ENCODE measurements at places on chromosomes 13 and 19. TPM values are rescaled to one million over a fixed set of nuclear protein-coding genes. Genes with fewer than 3 reads are reported as not detected.

The CEACAM5 gene
- polyA plus RNA-seq, result not detected

DNA sequence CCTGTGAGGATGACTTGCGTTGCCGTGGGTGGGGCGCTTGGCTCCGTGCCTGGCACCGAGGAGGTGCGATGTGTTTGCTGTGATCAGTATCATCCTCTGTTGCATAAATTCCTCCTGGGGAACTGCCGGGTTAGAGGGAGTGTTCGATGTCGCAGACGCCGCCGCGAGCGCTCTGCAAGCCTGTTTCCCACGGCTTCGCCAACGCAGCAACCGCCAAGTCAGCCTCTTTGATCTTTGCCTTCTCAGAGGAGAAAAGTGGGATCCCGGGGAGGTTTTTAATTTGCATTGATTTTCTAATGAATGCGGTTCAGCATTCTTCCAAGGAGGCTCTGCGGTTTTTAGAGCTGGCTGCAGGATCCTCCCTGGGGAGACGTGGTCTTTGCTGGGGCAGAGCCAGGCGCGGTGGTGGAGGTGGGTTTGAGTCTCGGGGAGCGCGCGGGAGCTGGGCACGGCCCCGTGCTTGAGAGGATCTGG lies 7.6 kb downstream of the GPR32 start:
- no peak for DNase-seq

GRCh38 chr13:23433171-23434153 lies at the start of gene SACS:
TSS of gene SACS (minus strand) at chr13:23433702. CDS start at chr13:23411239, 22,463 bp downstream.
- DNase-seq, result no peak

DNA sequence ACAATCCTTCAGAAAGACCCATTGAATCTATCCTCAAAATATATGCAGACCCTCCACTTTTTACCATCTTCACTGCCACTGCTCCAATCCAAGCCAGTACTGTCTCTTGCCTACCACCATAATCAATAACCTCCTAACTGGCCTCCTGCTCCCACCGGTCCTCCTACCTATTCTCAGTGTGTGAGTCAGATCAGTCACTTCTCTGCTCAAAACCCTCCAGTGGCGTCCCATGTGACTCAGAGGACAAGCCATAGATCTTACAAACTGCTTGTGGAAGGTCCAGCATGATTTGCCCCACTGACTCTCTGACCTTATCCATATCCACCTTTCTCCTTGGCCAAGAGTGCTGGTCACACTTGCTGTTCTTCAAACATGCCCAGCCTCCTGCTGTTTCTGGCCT lies 23.4 kb upstream of the MBNL2 start:
- no peak for DNase-seq

DNA sequence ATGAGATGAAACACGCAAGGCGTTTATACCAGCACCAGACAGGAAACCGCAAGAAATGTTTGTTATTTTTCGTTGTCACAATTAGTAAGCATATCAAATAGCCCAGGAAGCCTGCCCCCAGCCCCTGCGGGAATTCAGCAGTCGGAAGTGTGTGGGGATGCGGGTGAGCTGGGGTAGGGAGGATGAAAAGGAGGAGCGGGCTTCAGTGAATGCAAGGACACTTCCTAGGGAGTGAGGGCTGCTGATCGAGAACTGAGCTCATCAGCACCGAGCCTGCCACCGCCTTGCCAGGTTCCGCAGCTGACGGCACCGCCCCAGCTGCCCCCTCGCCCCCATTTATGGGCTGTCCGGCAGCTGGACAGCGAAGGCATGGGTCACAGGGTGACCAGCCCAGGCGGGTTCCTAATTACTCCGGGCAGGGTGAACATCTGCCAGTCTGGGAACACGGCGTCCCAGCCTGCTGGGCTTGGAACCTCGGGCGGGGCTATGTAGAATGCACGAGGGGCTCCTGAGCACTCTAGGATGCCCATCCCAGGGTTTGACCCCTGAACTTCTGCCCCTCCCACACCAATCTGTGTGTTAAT lies 1.6 kb upstream of the BEST2 start:
- no peak for DNase-seq

Data from BJ (cell line).